ENCODE measurements at places on chromosomes 5 and 9.

GRCh38 chr5:136404616-136405015 lies 39.3 kb upstream of the TRPC7 start:
- DNase-seq, result no peak

DNA sequence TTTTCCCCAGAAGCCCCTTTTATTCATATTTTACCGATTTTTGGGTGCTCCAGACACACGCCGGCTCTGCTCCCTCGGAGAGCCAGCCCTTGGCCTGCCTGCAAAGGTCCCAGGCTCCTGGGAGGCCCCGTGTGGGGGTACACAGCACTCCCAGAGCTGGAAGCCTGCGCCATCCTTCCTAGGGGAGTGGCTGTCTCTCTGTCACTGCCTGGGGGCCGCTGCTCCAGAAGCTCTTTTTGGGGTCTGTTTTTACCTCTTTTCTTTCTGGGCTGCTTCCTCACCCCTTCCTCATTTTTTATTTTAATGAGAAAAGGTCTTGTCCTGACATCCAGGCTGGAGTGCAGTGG lies 119.1 kb upstream of the COL5A1 start:
- no peak for DNase-seq

DNA sequence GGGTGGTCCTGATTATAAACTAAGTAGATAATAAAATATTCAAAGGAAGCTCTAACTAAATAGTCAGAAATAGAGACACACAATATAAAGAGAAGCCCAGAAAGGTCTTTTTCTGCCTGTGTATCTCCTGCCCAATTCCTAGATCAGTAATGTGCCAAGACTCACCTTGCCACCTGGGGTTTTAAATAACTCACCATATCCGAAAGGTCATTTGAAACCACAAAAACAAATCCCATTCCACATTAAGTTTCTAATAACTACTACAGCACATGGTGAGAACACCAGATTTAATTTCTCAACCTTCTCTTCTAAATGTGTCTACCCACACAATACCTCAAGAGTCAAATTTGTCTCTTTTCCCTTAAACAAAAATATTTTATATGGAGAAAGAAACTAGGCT lies 75.2 kb downstream of the ZNF608 start:
- DNase-seq, result no peak

DNA sequence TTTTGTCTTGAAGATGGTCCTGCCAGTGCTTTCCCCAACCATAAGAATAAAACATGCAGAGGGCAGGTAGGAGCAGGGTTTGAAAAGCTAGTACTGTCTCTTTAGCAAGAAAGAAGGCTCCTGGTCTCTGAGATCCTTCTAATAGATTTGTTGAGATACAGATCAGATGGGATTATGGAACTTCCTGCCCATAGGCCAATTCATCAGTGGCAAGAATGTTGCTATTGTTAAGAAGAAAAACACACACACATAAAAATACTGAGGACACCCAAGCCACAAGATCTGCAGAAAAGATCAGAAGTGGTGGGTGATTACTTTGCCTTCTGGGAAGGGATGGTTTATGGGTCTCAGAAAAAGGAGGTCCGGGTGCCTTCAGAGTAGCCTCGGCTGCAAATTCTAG lies 59.8 kb downstream of the TNC start:
- DNase-seq, result no peak

DNA sequence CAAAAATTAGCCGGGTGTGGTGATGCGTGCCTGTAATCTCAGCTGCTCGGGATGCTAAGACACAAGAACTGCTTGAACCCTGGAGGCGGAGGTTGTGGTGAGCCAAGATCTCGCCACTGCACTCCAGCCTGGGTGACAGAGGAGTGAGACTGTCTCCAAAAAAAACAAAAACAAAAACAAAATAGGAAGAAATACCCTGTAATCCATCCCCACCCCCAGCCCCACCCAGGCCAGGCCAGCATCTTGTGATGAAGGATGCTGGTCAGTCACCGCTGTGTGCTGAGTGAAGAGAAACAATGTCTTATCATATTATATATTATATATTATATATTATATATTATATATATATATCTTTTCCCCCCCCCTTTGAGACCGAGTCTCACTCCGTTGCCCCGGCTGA lies 15.4 kb upstream of the CCIN start:
- no peak for DNase-seq

- DNase-seq, result no peak
These were observed 1.8 kb upstream of the ADAMTS13 start for GRCh38 chr9:133420392-133420827.

- DNase-seq, result no peak
These were observed 47.9 kb upstream of the RARS1 start for GRCh38 chr5:168438349-168438748.

DNA sequence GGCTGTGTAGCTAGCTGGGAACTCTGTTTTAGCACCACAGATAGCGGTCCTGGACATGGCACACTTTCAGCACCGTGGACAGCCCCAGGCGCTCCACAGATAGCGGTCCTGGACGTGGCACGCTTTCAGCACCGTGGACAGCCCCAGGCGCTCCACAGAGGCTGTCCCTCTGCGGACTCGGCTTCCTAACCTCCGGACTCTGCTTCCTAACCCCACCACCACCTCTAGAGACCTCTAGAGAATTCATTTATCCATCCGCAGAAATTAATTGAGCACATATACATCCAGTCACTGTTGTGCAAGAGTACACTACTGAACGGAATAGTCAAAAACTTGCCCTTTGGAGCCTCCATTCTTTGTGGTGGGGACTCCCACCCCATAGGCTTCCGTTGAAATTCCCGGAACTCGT lies 27.4 kb downstream of the UNC5A start:
- peak; percentile 32 for DNase-seq

DNA sequence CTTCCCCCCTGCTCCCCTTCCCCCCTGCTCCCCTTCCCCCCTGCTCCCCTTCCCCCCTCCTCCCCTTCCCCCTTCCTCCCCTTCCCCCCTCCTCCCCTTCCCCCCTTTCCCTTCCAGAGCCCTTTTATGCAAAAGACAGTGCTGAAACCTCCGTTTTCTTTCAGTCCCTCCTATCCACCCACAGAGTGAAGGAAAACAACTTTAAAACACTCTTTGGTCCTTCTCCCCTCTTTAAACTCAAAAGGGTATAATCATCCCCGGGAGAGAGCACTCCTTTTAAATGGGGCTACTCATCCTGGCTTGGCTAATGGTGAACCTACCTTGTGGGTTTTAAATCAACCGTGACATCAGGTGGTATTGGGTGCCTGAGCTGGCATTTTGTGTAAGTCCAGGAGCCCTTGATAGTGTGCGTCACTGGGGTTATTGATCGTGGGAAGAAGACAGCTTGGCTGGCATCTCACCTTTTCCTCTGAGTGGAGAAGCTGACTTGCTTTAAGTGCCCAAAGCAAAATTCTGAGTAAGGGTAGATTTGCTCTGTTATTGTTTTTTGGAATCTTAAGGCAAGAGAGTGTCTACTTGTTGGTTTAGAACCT lies 2.7 kb downstream of the LARP1 start:
- no peak for DNase-seq

GRCh38 chr9:131361202-131361833 lies 32.6 kb upstream of the PRRC2B start:
- DNase-seq, result no peak

DNA sequence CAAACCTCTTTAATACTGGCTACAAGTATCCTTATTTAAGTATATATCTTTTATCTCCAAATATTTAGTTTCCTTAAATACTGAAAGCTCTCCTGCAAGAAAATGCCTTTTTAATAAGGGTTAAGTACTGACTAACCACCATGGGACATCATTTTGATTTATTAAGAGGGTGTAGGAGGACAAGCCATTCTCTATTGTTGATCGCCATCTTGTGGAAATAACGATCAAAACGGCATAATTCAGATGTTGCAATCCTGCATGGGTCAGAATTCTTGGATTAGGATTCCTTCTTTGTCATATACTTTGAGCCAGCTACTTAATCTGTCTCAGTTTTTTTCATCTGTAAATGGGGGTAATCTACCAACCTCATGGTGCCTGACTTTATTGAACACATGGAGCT lies 28.7 kb upstream of the C5orf46 start:
- DNase-seq, result no peak

GRCh38 chr5:14081791-14082190 lies 61.4 kb upstream of the TRIO start:
- DNase-seq, result no peak

- no peak for DNase-seq
These were observed 43.1 kb downstream of the P4HA2 start for GRCh38 chr5:132184588-132184987.

DNA sequence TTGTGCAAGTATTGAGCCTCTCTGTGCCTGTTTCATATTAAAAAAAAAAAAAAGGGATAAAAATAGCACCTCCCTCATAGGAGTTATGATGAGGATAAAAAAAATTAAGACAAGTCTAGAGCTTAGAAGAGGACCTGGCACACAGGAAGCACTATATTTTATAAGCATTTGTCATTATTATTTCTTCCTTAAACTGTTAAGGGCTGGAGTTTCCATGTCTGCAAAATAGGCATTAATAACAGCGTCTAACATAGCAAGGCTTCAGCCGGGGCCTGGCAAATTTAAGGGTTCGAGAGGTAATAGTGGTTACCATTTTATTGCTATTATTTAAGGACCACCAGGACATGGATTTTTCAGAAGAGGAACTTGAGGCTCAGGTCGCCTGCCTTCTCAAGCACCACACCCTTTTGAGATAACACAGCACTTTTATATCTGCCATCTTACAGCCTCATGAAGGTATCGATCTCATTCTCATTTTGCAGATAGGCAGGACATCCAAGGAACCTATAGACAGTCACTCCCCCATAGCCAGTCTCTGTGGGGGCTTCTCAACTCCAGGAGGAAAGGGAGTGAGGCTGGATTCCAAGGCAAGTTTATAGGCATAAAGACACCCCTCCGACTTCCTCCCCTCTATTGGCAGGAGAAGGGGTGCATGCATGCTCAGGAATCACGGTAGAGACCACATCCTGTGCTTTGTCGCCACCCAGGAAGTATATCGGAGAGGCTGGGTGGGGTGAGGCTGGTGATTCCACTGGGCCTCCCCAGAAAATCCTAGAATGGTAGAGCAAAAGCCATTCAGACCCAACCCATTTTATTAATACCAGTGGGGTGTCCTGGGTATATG lies 2.4 kb downstream of the ANXA6 start:
- DNase-seq, result peak; percentile 43

DNA sequence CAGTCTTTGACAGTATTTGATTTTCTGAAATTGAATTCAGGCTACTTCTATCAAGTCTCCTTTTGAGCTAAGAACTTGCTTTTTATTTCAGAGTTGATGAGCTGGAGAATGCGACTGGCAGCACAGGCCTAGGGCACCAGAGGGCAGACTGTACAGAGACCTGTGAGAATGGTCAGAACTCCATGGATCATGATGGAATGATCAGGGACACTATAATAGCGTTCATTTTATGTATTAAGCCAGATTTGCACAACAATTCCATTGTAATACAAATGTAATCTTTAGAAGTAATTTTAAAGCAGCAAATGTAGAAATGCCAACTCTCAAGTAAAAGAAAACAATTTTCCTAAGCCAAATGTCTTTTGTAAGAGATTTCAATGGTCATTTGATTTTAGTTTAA lies 902.4 kb downstream of the NR2F1-AS1 start:
- no peak for DNase-seq

DNA sequence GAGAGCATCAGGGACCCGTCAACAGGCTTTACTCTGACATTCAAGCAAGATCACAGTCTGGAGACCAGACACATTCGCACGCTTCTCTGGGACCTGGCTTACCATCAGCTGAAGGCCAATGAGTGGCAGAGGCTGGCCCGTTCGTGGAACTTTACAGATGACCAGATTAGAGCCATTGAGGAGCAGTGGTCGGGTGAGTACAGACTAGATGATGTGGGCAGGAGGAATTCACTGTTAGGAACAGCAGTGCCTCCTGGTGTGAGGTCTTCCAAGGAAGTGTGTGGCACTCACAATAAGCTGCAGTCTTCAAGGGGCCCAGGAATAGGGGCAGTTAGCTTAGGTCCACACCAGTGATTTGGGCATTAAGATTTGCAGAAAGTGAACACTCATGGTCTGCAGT lies 50.4 kb downstream of the POC5 start:
- no peak for DNase-seq

DNA sequence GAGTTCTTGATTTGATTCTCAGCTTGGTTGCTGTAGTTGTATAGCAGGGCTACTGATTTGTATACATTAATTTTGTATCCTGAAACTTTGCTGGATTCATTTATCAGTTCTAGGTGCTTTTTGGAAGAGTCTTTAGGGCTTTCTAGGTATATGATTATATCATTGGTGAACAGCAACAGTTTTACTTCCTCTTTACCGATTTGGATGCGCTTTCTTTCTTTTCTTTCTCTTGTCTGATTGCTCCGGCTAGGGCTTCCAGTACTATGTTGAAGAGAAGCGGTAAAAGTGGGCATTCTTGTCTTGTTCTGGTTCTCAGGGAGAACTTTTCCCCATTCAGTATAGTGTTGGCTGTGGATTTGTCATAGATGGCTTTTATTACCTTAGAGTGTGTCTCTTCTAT lies 158.9 kb downstream of the SAXO1 start:
- DNase-seq, result no peak

DNA sequence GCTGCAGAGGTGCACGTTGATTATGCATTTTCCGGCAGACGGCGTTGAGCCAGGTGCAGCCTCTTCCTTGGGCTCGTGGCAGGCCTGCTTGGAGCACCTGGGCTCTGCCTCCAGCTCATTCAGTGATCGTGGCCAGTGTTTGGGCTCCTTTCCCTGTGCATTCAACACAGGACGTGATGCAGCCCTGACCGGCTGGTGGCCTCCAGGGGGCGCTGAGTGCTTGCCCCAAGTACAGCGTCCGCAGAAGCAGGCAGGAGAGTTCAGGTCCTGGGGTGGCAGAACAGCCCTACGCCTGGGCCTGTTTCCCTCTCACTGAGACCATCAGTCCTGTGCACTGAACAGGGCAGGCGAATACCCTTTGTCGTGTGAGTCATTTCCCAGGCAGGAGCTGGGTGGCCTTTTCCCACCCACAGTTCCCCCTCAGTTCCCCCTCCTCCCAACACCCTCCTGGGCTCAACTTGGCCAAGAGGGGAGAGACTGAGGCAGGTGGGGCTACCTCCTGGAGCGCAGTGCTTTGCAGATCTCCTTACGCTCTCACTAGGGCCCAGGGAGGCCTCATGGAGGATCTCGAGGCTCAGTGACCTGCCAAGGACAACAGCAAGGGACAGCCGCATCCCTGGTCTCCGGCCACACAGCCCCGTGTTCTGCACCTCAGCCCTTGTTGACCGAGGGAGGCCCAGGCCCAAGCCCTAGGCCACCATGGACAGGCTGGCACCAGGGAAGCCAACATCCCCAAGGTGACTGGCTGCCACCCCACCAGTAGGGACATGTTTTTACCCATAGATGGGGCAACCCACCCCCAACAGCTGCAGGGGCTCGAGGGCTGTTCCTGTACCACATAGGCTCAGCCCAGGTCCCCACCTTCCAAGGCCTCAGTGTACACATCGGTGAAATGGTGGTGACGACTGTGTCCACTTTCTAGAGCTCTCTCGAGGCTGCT lies 52.9 kb downstream of the LRSAM1 start:
- peak; percentile 65 for DNase-seq

Measured in activated T-helper 1 cell treated with Interleukin-2 at 50 U/mL for 16 hours (primary cell).